ENCODE measurements at places on chromosomes 2 and 18.

DNA sequence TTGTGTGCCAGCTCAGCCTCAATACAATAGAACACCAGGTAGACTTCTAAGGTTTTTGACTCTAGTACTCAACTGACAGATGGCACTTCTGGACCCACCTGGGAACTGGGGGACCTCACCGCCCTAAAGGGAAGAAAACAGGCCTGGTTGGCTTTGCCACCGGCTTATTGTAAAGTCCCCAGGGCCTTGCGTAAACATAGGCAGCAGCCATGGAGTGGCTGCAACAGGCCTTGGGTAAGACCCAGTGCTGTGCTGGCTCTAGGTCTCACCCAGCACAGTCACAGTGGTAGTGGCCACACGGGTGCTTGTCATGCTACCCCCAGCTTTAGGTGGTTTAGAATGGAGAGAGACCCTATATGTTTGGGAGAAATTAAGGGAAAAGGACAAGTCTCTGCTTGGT lies 230.7 kb upstream of the SESTD1 start:
- DNase-seq: no peak

- no peak for DNase-seq
Observed at GRCh38 chr18:58325494-58325893, 281.5 kb downstream of the NEDD4L start.

DNA sequence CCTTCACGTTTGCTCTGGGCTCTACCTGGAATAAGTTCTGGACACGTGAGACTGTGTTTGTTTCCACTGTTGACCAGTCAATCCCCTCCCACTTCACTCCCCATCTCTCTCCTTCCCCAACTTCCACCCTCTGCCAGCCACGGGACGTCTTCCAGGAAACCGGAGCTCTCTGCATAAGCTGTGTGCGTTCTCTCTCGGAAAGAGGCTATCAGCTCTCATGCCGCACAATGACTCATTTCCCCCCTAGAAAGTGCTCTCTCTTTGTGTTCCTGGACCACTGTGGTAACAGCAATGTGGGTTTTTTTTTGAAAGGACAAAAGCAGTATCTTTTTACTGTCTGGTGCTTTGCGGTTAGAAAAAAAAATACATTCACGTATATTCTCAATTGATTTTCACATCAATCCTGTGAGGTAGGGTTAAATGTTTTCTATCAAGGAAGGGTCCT lies 10.2 kb downstream of the PROKR1 start:
- DNase-seq: peak; percentile 18

- DNase-seq: no peak
Observed at GRCh38 chr18:45104049-45104395, 423.3 kb downstream of the SETBP1 start.

DNA sequence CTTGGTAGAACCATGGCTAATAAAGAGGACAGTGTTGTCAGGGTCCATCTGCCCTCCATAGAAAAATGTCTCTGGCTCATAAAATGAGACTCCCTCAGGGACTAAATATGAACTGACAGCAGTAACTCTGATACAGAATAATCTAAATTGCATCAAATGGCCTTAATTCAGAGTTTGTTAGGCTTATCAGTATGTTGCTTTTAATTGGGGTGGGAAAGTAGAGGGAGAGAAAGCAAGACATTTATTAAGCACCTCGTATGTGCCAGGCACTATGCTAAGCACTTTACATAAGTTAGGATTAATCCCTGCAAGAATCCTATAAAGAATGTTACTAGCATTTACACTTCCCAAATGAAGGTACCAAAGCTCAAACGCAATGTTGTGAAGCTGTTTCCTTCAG lies 115.2 kb downstream of the MMADHC start:
- no peak for DNase-seq

- DNase-seq: no peak
Observed at GRCh38 chr2:222490131-222490530, 65.8 kb downstream of the SGPP2 start.

- DNase-seq: no peak
Observed at GRCh38 chr2:232809349-232810124, 33.2 kb upstream of the KCNJ13 start.

- peak; percentile 44 for DNase-seq
Observed at GRCh38 chr2:205682239-205682970, at the start of gene NRP2. TSS of gene NRP2 (plus strand) at chr2:205682501. CDS start at chr2:205683291, 790 bp downstream.

GRCh38 chr2:239726091-239726591 lies 299.0 kb downstream of the NDUFA10 start:
- DNase-seq: no peak

DNA sequence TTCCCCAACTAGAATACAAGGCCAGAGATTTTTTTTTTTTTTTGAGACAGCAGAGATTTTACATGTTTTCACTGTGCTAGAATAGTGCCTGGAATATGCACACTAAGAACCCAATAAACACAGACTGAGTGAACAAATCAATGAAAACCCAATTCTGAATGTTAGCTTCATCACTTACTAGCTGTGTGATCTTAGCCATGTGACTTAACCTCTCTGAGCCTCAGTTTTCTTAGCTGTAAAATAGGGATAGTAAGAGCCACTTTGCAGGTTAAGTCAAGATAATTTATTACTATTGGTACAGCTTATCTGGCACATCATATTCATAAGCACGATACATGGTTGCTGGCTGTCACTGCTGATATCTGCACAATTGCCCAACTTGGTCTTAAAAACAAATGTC lies 140.6 kb downstream of the EN1 start:
- DNase-seq: no peak

DNA sequence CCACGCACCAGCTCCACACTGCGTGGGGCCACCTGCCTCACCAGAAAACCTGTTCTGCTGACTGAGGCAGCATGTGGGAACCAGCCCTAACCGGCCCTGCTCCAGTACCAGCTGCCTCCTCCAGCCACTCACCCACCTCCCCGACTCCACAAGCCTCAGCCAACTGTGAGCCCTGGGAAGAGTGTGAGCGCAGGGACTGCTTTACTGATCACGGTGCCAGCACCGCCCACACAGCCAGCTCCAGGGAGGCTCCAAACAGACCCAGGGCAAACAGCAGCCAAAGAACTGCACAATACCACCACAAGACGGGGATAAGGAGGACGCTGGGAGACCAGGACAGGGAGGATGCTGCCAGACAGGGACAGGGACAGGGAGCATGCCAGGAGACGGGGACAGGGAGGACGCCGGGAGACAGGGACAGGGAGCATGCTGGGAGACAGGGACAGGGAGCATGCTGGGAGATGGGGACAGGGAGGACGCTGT lies 28.4 kb downstream of the EIPR1 start:
- DNase-seq: no peak

GRCh38 chr2:236229186-236229585 lies 35.0 kb downstream of the ASB18 start:
- DNase-seq: no peak

- DNase-seq: no peak
Observed at GRCh38 chr2:145685383-145686050, 1165.6 kb upstream of the ZEB2 start.

DNA sequence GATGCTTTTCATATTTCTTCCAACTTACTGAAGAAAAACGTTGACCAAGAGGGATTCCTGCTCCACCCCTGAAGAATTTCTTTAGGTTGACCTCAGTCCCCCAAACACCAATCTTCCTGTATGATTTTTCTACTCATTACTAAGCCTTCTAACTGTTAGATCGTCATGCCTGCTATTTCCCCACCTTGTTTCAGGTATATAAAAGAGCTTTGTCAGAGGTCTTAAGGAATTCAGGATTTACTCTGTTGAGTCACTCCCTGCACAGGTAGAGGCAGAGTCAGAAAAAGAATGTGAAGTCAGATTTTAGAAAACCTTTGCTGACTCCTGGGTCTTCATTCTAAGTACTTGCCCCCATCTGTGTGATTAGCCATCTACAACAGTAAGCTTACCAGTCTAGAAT lies 83.8 kb upstream of the NOSTRIN start:
- DNase-seq: no peak

DNA sequence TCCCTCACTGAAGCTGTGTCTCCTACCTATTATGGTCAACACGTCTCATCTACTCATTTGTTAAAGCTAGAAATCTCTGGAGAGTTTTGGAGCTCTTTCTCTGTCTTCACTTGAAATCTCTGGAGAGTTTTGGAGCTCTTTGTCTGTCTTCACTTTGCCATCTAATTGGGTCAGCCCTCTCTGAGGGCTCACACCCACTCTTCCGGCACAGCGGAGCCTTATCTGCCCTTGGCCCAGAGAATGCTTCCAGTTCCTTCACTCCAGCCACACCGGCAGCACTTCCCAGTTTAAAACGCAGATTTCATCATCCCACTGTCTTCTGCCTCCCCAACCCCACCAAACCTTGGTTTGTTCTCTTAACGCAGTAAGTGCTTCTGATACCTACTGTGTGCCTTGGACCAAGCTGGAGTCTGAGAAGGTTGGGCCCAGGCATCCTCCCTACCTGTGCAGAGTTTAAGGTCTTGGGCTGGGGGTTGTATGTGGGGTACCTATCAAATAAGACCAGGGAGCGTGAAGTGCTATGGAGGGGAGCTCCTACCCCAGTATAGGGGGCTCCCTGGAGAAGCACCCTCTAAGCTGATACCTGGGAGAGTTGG lies 5.0 kb downstream of the HPCAL1 start:
- no peak for DNase-seq

DNA sequence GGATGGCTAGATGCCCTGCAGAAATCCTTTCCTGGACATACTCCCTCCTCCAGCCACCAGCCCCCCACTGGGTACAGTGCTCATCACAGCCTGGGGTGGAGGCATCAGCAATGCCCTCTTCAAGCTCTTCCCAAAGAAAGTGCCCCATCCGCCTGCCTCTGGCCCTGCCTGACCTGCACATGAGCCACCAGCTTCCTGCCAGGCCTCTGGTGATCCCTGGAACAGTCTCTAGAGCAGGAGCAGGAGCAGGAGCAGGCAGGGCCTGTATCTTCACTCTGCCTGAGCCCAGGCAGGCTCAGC lies 54.1 kb upstream of the CAB39 start:
- DNase-seq: no peak

GRCh38 chr2:160377204-160377995 lies 116.2 kb downstream of the RBMS1 start:
- no peak for DNase-seq

GRCh38 chr2:70304498-70304897 lies 2.6 kb upstream of the FAM136A start:
- DNase-seq: no peak

DNA sequence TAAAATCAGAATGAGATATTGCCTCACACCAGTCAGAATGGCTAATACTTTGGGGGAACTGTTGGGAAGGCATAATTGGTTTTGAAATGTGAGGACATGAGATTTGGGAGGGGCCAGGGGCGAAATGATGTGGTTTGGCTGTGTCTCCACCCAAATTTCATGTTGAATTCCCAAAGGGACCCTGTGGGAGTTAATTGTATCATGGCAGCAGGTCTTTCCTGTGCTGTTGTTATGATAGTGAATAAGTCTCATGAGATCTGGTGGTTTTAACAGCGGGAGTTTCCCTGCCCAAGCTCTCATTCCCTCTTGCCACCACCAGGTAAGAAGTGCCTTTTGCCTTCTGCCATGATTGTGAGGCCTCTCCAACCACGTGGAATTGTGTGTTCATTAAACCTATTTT lies 59.6 kb downstream of the CSRNP3 start:
- no peak for DNase-seq

DNA sequence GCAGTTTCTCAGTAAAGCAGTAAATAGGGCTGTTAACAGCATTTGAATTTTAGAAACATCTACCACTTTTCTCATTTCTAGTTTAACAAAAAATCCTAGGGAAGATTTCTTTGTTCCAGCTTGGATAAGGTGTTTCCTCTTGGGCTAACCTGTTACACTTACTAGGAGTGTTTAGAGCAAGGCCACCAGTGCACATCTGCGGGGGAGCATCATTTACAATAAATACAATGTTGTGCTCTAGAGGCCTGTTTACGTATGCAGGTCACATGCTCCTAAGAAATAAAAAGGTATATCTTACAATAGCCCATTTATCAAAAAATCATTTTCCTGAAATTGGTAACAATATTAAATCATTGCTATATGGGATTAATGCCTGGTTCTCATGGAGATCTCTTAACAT lies 8.1 kb downstream of the ZNF638 start:
- no peak for DNase-seq

GRCh38 chr2:112634153-112634873 lies 11.4 kb upstream of the SLC20A1 start:
- no peak for DNase-seq

DNA sequence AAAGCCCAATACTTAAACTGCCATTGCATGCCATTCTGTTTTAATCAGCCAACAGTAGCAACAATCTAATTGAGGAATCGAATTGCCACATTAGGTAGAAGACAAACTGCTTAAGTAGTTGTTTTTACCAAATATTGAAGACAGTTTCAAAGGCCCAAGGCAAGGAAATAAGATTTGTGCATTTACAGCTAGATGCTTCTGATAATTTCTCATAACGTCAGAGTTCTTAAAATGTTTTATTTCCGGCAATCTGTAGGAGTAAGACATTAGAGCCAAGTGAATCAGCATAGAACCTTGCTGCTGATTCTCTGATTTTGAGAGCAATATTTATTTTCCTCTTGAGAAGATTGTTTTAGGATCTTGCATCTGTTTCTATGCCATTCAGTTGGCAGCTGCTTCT lies 174.3 kb downstream of the RBM43 start:
- no peak for DNase-seq
